Umbilical cord (tissue), 2 donors: ENCODE measurements at places on chromosomes 3 and 15. TPM values are rescaled to one million over a fixed set of nuclear protein-coding genes. Genes with fewer than 3 reads are reported as not detected.

Gene SLC15A2
- 12.0 TPM for total RNA-seq

Gene UROC1
- total RNA-seq = 0.48 TPM

- no peak for DNase-seq
Measured at GRCh38 chr3:37031096-37031682, 37.9 kb downstream of the MLH1 start.

DNA sequence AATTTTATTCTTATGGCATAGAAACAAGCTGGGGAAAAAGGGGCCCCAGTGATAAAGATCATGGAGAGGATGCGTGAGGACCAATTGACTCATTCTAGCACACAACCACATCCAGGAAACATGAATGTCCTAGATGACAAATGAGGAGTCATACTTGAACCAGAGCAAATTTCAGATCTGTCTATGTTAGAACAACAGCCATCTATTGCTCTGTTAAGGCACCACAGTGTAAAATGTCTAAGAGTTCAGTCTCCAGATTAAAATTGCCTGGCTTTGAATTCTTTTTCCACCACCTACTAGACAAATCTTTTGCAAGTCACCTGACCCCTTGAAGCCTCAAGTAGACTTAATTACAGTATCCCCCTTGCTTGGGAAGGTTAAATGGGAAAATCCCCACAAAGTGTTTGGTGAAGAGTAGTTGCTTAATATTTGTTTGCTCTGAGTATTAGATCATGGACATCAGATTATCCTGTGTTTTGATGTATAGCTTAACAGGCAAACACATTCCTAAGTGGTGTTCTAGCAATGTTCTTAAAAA, 258.7 kb upstream of the TGFBR2 start:
- no peak for DNase-seq

DNA sequence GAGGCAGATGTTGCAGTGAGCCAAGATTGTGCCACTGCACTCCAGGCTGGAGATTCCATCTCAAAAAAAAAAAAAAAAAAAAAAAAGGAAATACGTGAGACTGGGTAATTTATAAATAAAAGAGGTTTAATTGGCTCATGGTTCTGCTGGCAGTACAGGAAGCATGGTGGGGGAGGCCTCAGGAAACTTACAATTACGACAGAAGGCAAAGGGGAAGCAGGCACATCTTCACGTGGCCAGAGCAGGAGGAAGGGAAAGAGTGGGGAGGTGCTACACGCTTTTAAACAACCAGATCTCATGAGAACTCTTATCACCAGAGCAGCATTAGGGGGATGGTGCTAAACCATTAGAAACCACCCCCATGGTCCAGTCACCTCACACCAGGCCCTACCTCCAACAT, 138.2 kb upstream of the IL12A start:
- no peak for DNase-seq

GRCh38 chr3:21170964-21171363, 580.0 kb downstream of the ZNF385D start:
- no peak for DNase-seq
